PC-9 (cell line): ENCODE measurements at places on chromosomes 2 and 18.

DNA sequence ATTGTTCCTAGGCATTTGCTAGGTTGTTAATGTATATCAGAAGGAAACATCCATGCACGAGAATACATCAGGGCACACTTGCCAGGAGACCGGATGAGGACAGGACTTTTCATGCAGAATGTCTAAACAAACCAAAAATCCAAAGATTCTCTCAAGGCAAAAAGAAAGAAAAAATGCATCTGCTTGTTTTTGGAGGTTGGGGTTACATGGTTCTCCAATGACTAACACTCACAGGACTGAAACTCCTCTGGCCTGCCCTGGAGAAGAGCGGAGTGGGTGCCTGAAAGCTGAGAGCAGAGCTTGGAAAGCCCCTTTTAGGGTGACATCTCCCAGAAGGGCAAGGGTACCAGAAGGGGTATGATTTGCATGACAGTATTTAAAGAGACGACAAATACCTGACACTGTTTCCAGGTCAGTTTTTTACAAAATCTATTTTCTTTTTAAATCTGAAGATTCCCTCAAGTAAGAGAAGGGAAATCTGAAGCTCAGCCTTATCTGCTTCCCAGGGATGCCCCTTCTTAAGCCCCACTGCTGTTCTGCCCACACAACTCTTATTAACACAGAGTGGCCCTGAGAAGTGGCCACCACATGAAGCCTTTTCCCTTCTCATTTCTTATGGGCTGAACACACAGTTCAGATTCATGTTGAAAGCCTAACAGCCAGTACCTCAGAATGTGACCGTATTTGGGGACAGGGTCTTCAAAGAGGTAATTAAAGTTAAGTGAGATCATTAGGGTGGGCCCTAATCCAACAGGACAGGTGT lies 216.4 kb downstream of the STK39 start:
- H3K4me1 ChIP-seq: no peaks in the 10 kb centered on the region
- H3K36me3 ChIP-seq: no peaks in the 10 kb centered on the region
- no peak overlapping the region for H3K27ac ChIP-seq
- no peak for DNase-seq

DNA sequence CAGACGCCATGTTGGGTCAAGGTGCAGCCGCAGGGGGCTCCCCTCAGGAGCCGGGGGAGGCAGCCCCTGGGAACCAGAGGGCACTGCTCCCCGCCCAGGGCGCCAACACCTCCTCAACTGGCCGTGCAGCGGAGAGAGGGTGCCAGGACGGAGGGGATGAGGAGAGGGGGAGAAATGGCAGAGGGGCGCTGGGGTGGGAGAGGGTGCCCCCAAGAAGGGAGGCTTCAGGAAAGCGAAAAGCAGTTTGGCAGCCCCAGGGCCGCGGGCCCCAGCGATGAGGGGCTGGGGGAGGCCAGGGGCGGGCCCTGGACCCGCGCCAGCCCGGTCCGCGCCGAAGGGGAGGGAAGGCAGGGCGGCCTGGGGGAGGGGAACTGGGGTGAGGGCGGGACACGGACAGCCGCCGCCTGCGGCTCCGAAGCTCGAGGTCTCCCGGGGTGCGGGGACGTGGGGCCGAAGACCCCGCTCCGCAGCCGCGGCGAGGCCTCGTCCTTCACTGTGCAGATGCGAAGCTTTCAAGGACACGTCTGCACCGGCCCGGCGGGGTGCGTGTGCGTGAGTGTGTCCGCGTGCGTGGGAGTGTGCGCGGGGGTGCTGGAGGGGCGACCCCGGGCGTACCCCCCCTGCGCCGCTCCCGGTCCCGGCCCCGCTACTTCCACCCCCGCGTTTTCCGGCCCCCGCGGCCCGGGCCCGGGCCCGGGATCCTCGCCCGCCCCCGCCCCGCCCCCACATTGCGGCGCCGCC lies 1.4 kb downstream of the DNMT3A start:
- no peaks in the 10 kb centered on the region for H3K27me3 ChIP-seq
- DNase-seq: no peak
- H3K4me1 ChIP-seq: peaks cover 4% of the 10 kb centered on the region; the same call in 1 of the 2 replicates

DNA sequence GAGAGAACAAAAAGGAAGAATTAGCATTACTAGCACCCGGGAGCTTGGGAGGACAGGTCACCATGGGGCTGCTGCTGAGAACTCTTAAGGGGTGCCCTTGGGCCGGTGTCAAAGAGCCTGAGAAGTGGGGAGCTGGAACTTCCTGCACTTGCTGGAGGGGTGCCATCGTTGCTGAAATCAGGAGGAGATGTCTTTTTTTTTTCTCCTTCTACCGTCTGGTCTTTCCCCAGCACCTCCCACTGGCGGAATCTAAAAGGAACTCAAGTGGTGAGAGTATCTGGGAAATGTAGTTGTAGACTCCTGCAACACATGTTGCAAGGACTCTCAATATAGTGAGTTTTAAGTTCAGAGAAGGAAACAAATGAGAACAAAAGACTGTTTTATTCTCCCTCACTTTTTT lies 6.1 kb upstream of the AMMECR1L start:
- H3K36me3 ChIP-seq: no peaks in the 10 kb centered on the region
- H3K4me1 ChIP-seq: peaks cover 12% of the 10 kb centered on the region
- H3K27ac ChIP-seq: no peak overlapping the region
- no peak for DNase-seq
- H3K27me3 ChIP-seq: no peaks in the 10 kb centered on the region

- no peak overlapping the region for H3K4me3 ChIP-seq
- H3K27me3 ChIP-seq: no peaks in the 10 kb centered on the region
- no peaks in the 10 kb centered on the region for H3K36me3 ChIP-seq
- no peak overlapping the region for H3K27ac ChIP-seq
- no peak for DNase-seq
These were observed 204.6 kb downstream of the CTNNA2 start for GRCh38 chr2:79717364-79718007.

DNA sequence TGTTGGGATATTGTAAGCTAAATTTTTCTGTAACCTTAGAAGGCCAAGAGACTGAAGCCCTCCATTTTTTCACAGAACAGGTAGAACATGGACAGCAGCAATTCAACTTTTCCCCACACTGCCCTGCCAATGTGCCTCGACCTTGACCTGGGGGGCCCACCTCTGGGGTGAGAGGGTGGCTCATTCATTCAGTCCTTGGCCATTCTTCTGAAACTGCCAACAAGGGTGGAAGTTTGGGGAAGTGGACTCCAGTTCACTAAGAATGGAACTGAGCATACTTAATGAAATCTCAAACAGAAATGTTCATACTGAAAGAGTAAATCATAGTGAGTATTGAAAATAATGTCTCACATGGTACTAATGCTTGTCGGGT lies 1.1 kb downstream of the EEF1B2 start:
- peaks cover 16% of the 10 kb centered on the region for H3K4me1 ChIP-seq
- no peaks in the 10 kb centered on the region for H3K27me3 ChIP-seq
- DNase-seq: no peak
- H3K4me3 ChIP-seq: peak overlapping the region; percentile 94
- peaks cover 28% of the 10 kb centered on the region for H3K36me3 ChIP-seq
- H3K27ac ChIP-seq: peak overlapping the region; percentile 81

DNA sequence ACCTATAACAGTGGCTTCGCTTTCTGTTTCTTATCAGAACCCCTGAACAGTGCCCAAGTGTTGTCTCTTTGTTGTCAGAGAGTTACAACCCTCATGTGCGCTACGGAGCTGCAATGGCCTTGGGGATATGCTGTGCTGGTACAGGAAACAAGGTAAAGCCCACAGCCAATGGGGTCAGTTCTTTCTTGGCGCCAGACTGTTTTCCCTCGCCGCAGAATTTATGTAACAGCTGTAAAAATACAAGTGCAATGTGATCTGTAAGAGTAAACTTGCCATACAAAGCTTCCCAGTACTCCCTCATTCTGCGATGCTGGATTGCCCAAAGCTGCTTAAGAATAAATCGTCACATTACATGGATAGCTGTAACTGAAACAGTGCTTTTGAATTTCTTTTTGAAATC lies 13.9 kb upstream of the HTR2B start:
- 0 out of 2 replicates have a peak, but pooled peaks cover 5% of the 10 kb centered on the region for H3K36me3 ChIP-seq
- no peaks in the 10 kb centered on the region for H3K27me3 ChIP-seq
- H3K4me3 ChIP-seq: no peak overlapping the region
- H3K27ac ChIP-seq: no peak overlapping the region
- no peaks in the 10 kb centered on the region for H3K4me1 ChIP-seq
- no peak for DNase-seq

- H3K27me3 ChIP-seq: peaks cover 38% of the 10 kb centered on the region
- no peak for DNase-seq
- no peaks in the 10 kb centered on the region for H3K4me1 ChIP-seq
These were observed 103.9 kb downstream of the CCBE1 start for GRCh38 chr18:59593291-59593717.

DNA sequence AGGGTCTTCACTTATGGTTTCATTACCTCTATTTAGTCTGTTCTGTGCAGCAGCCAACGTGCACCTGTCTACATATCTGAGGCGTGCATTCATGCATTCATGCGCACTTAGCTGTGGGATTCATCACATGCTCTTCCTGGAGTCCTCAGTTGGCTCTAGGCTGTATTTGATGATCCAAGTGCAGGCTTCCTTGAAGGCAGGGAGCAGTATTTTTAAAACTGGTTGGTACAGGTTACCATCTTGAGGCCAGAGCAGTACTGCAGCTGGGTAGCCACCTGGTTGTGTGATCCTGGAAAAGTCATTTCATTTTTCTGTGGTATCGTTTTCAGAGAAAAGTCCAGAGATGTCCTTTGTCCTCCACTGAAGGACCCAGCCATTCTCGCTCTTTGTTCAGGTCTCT lies 109.8 kb downstream of the EN1 start:
- no peak overlapping the region for H3K27ac ChIP-seq
- H3K27me3 ChIP-seq: no peaks in the 10 kb centered on the region
- peaks cover 14% of the 10 kb centered on the region for H3K4me1 ChIP-seq
- H3K36me3 ChIP-seq: no peaks in the 10 kb centered on the region
- no peak for DNase-seq

DNA sequence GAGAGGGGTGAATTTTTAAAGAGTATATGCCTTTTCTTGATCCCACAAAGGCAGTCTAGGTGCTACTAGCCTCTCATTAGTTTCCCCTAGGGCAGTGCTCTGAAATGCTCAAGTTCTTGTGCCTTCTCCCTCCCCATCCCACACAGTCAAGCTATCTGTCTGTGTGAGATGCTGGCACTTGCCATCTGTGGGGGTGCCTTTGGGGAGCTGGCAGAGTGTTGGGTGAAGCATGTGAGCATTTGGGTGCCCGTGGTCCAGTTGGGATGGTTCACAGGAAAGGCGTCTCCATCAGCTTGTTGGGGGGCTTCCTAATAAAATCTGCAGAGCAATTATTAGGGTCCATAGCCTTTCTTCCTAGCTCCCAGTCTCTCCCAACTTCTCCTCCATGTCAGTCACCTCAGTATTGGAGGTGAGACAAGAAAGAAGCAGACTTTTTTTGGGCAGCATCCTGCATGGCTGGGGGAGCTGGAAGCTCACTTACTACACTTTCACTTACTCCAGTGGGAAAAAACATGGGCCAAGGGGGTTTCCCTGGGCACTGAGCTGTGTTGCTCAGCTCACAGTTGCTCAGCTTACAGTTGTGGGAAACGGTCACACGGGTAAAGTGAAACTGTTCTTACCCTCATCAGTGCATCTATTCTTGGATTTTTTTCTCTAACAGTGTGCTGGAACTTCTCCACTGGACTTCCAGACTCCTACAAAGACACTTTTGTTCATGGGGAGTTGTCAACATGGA lies 29.3 kb downstream of the COLEC11 start:
- H3K27me3 ChIP-seq: no peaks in the 10 kb centered on the region
- H3K27ac ChIP-seq: no peak overlapping the region
- no peaks in the 10 kb centered on the region for H3K4me1 ChIP-seq

GRCh38 chr2:42193722-42194187 lies 24.6 kb downstream of the EML4 start:
- H3K27me3 ChIP-seq: no peaks in the 10 kb centered on the region
- H3K4me1 ChIP-seq: peaks cover 13% of the 10 kb centered on the region
- no peak for DNase-seq
- no peaks in the 10 kb centered on the region for H3K36me3 ChIP-seq

DNA sequence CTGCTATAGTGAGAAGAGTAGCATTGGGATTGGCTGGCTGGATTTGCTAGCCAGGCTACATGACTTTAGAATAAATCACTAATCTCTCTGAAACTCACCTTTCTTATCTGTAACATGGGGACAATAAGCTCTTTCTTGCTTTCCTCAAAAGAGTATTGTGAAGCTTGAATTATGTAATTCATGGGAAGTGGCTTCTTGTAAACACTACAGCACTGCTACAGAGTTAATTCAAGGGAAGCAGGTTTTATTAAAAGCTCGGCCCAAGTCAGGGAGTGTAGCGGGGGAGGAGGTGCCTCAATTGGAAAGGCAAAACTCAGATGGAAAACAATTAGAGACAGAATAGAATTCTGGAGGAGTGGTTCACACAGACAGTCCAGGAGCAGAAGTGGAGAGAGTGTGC lies 100.9 kb upstream of the CELF4 start:
- H3K27me3 ChIP-seq: no peaks in the 10 kb centered on the region
- no peaks in the 10 kb centered on the region for H3K36me3 ChIP-seq
- DNase-seq: no peak
- no peak overlapping the region for H3K4me3 ChIP-seq
- H3K27ac ChIP-seq: no peak overlapping the region
- no peaks in the 10 kb centered on the region for H3K4me1 ChIP-seq

GRCh38 chr2:107009275-107009674 lies 123.3 kb upstream of the ST6GAL2 start:
- H3K27me3 ChIP-seq: no peaks in the 10 kb centered on the region
- H3K27ac ChIP-seq: no peak overlapping the region
- no peak for DNase-seq
- no peak overlapping the region for H3K4me3 ChIP-seq
- H3K4me1 ChIP-seq: no peaks in the 10 kb centered on the region

GRCh38 chr2:196372811-196373664 lies 201.7 kb upstream of the STK17B start:
- DNase-seq: no peak
- H3K27ac ChIP-seq: no peak overlapping the region
- no peaks in the 10 kb centered on the region for H3K4me1 ChIP-seq

GRCh38 chr2:240983996-240984498 lies 14.4 kb upstream of the SNED1 start:
- H3K4me3 ChIP-seq: no peak overlapping the region
- peaks cover 31% of the 10 kb centered on the region for H3K27me3 ChIP-seq
- H3K4me1 ChIP-seq: peaks cover 13% of the 10 kb centered on the region; the same call in 1 of the 2 replicates
- DNase-seq: no peak

DNA sequence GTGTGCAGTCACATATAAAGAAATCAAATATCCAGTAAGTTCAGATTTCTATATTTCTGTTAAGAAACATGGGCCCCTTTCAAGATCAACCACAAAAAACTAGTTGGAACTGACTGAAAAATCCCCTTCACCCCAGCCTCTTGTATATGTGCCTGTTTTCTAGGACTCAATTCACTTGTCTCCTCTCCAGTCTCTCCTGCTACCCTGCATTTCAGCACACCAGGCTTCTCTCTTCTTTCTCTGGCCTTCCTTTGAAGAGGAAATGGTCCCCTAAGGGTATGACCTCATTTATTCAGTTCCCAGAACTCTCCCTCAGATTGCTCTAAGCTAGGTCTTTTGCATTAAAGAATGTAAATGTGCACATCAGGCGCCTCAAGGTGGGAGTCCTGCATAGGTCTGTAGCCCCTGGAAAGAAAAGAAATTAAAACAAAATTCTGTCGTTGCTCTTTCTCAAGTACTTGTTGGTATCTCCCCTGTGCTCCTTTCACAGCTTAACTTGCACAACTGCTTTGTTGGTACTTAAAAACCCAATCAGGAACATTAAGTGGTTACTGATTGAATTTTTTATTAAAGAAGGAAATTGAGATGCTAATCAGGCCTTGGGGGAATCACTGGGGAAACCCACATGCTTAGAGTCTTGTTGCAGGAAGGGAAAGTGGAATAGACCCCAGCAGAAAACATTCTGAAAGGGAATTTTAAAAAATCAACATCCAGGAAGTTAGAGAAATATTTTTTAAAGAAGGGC lies 278.4 kb downstream of the AGPS start:
- no peak for DNase-seq
- no peaks in the 10 kb centered on the region for H3K36me3 ChIP-seq
